ENCODE measurements at places on chromosomes 5 and 9. TPM values are rescaled to one million over a fixed set of nuclear protein-coding genes. Genes with fewer than 3 reads are reported as not detected.

DNA sequence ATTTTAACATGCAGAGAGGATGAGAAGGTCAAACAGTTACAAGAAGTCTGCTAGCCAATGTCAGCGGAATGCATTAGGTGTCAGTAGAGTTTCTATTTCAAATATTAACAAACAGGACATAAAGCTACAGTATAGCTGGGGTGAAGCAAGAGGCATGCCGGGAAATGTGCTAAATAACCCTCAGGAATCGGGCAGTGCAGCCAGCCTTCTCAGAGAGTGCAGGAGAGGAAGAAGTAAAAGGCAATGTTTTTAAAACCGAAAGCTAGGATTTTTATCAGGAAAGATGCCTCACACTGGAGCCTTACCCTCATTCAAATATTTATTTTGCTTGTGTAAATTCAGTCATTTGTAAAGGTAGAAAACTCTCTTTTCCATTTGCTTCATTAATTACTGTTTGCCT is 59.1 kb upstream of the SH3GL2 start:
- no peak for DNase-seq

CXXC5 gene
- 1.8 TPM for total RNA-seq

- DNase-seq = no peak
Observed at GRCh38 chr5:167951116-167951515, 340.3 kb upstream of the WWC1 start.

DNA sequence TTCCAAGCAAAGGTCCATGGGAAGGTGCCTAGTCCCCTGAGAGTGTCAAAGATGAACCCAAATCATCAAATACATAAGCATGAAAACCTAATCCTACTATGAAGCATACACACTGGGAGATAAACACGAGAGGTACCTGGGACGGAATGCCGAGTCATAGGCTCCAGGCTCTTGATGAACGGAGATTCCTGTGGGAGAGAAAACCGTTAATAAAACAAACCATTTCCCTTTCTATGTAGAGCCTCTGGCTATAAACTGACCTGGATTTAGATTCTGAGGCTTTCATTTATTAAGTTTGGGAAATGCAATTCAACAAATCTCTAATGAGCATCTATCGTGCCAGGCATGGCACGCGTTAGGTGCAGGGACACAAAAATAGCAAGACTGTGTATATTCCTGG is 206.4 kb upstream of the IL12B start:
- DNase-seq = no peak

DNA sequence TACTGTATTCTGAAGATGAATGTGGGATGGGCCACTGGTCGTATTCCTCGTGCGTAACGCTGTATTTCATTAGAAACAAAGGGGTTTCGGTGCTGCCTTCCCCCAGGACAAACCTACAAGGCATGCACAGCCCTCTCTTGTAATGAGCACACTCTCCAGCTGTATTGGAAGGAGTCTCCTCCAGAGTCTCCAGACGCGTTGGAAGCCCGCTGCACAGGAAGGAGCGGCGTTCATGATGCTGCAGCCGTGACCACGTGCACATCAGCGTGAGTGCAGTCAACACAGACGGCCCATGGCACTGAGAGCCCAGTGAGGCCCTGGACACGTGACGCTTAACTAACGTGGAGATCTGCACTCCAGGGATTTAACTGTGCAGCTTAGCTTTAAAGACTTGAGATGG is 209.0 kb upstream of the IRX1 start:
- no peak for DNase-seq

DNA sequence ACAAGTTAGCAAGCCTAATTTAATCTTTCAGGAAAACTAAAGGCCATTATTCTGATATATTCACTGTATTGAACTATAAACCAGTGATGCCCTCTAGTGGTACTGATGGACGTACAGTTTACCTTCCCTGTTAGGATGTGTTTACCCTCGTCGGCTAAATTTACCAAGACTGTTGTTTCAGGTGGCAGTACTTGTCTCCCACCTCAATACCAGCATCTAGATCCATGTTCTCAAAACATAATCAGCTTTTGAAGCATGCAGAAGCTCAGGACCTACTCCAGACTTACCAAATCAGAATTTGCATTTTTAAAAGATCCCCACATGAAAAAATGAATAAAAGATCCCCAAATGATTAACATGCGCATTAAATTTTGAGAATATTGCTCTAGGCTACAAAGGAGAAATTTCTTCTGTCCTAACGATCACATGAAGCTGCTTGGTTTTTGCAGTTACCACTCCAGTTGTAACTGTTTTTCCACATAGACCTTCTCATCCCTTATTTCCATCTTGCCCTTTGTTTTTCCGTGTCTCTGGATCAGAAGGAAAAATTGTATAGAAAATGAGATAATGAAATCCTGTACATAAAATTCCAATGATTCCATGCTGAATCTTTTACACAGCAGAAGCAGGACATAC is 3.2 kb upstream of the BAAT start:
- DNase-seq = no peak

NEUROG1 gene
- total RNA-seq = not detected
